Spinal cord (tissue), 10 donors: ENCODE measurements at places on chromosomes 4 and X. TPM values are rescaled to one million over a fixed set of nuclear protein-coding genes. Genes with fewer than 3 reads are reported as not detected.

The VCX2 gene
- total RNA-seq = not detected

The MAGEA6 gene
- total RNA-seq = not detected

The HSFX4 gene
- not detected for total RNA-seq

The SSX4 gene
- not detected for total RNA-seq

The HSD17B13 gene
- total RNA-seq = 0.33 TPM

The SOD3 gene
- 11.2 TPM for total RNA-seq

The HS6ST2 gene
- total RNA-seq = 51.8 TPM

The LANCL3 gene
- total RNA-seq = 2.1 TPM

The MAGEE2 gene
- 1.8 TPM for total RNA-seq

The PCDH18 gene
- total RNA-seq = 101 TPM

The DOCK11 gene
- total RNA-seq = 16.8 TPM

The ARR3 gene
- not detected for total RNA-seq

The PRDM8 gene
- 8.8 TPM for total RNA-seq

The CFP gene
- 3.9 TPM for total RNA-seq

The HTN1 gene
- not detected for total RNA-seq

The TMEM271 gene
- 6.7 TPM for total RNA-seq

The TCEAL6 gene
- 6.2 TPM for total RNA-seq

The SMIM31 gene
- not detected for total RNA-seq

The BMX gene
- 1.4 TPM for total RNA-seq

The METTL14 gene
- 40.8 TPM for total RNA-seq

The NMU gene
- total RNA-seq = 5.1 TPM

The ZNF711 gene
- 69.8 TPM for total RNA-seq

The PLP1 gene
- 928 TPM for total RNA-seq

The ARSJ gene
- total RNA-seq = 2.1 TPM

The TMPRSS11D gene
- not detected for total RNA-seq

The IGSF1 gene
- total RNA-seq = 12.3 TPM

The PDK3 gene
- 12.8 TPM for total RNA-seq

The RNF113A gene
- 16.0 TPM for total RNA-seq

The CTAG2 gene
- not detected for total RNA-seq

The FRMPD4 gene
- 9.8 TPM for total RNA-seq

The PPP4R3C gene
- total RNA-seq = not detected

The NWD2 gene
- total RNA-seq = 10.3 TPM
